Hepatic stellate cell (primary cell): ENCODE measurements at places on chromosomes 13 and 19.

DNA sequence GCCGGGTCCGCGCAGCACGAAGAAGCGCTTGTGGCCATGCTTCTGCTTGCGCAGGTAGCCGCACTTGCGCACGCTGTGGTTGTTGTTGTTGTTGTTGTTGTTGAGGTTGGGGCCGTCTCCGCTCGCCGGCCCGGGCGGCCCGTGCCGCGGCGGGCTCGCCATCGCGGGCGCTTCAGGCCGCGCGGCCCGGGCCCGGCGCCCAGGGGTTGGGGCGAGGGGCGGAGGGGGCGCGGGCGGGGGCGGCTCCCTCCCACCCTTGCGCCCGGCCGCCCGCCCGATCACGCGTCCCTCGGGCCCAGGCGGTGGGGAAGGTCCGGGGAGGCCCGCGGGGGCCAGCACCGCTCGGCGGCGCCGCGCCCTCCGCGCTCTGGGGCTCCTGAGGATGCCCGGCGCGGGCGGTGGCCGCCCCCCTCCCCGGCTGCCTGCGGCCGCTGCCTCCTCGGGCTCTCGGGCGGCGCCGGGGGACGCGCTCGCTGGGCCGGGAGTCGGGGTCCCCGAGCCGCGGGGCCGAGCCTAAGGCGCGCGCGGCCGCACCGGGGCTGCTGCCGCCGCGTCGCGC, 412 bp downstream of the IRS2 start:
- DNase-seq: peak; percentile 42

DNA sequence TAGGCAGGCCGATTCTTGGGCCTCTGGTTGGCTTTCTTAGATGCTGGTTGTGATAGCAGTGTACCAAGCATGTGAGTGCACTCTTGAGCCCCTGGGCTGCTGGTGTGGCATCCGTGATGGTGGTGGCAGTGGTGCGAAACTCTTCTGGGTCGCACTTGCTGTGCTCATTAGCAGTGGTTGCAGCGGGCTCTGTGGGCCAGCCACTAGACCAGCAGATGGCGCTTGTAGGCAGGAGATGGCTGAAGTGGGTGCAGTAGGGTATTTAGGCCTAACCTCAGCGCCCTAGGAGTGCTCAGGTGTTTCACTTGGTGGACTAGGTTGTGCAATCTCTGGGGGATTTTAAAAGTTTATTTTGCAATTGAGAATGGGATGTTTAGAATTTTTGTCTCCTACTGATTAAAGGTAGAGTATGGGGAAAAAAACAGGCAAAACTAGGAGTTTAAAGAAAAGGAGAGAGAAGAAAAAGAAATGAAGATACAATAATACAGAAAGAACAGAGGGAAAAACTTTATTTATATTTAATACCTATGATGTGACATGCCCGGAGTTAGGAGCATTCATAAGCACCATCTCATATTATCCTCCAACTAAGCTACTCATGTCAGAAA, 4.3 kb upstream of the ZNF17 start:
- DNase-seq: peak; percentile 73

GRCh38 chr13:101795025-101795424, 342.6 kb downstream of the ITGBL1 start:
- DNase-seq: no peak

DNA sequence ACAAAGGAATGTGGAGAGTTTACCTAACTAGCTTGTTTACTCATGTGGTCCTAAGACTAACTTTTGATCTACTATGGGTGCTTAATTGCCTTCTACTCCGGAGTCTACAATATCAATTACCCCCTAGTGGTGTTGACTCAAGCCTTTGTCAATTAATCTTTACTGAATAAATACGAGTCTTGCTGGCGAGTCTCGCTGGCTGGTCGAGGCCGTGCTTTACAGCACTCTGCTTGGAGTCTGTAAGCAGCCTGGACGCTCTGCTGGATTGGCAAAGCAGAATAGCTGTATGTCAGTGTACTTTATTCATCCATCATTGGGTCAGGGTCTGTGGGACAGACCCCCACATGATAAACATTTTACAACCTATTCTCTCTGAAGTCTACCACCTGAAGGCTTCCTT, 9.9 kb upstream of the SPART start:
- DNase-seq: no peak

GRCh38 chr13:77928909-77929308, 10.3 kb upstream of the EDNRB start:
- no peak for DNase-seq

DNA sequence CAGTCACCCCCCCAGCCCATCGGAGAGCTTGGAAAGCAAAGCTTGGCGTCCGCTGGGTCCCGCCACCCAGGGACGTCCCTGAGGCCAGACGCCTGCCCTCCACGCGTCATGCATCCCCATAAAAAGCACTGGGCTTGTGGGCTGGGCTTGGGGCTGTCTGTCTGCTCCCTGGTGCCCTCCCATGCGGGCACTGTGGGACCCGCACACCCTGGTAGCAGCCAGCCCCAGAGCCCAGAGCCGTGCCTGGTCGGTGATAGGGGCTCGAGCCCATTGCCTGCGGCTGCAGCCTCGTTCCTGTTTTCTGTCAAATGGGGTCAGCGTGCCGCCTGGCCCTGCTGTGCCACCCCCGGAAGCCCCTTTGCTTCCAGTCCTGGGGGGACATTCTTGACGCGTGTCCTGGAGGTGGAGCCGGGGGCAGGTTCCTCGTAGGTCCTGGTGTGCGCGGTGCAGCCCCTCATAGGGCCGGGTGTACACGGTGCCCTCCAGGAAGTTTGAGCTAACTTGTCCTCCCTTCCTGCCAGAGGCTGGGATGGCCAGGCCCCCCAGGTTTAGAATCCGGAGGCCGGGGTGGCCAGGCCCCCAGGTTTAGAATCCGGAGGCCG, 4.3 kb upstream of the GZMM start:
- DNase-seq: no peak

DNA sequence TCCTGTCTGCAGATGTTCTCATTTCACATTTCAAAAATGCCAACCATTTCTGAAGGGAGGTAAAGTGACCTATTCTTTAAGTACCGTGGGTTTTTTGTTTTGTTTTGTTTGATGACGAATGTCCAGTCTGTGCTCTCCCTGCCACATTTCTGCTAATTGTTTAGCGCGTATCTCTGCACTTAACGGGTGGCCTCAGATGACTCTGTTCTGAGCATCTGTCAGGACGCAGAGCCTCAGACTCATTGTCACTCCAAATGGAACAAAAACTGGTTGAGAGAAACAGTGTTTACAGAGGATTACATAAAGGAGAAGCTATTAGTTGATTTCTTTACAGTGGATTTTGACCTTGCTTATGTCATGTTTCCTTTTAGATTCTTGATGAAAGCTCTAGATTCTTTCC, 23.7 kb downstream of the TPP2 start:
- DNase-seq: no peak

- no peak for DNase-seq
Observed at GRCh38 chr13:30552567-30552966, 65.2 kb upstream of the USPL1 start.

DNA sequence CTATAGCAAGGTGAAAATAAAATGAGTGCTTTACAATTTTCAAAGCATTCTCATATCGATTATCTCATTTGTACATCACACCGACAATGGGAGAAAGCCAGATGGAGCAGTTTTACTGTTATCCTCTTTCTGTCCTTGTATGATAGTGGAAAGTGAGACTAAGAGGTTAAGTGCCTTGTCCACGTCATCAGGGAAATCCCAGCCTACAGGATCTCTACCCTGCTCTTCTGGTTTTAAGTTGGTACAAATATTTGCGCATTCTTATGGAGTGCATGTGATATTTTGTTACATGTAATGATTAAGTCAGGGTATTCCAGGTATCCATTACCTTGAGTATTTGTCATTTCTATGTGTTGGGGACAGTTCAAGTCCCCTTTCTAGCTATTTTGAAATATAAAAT, 12.4 kb upstream of the ENOX1 start:
- DNase-seq: no peak

GRCh38 chr19:19098703-19099632, 35.2 kb downstream of the SLC25A42 start:
- no peak for DNase-seq

GRCh38 chr13:25147638-25148401, 24.3 kb downstream of the AMER2 start:
- DNase-seq: no peak

GRCh38 chr13:46149272-46150133, 32.5 kb downstream of the LCP1 start:
- DNase-seq: no peak

DNA sequence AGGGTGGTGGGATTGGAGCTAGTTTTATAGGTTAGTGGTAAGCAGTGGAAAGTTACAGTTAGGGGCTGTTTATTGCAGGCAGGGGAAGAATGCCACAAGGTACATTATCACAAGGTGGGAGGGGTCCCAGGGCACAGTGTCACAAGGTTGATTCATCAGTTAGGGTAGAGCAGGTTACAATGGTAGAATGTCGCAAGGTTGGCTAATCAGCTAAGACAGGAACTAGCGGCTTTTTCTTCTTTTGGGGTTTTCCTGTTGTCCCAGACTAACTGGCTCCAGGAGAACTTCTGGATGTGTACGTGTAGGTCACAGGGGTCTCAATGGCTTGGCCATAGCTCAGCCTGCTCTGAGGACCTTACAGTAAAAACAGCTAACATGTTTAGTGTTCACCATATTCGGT, 1221.1 kb downstream of the SLITRK1 start:
- no peak for DNase-seq

DNA sequence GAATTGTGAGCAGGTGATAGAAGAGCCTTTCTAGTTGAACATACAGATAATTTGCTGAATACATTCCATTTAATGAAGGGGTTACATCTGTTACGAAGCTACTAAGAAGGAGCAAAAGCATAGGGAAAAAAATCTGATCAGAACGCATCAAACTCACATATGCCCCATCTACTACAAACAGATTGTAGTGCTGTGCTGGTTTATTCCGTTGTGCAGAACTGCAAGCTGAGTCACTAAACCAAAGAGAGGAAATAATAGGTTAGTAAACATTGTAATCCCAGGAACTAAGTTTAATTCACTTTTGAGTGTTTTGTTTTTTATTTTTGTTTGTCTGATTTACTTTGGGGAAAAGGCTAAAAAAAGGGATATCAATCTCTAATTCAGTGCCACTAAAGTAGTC, 136.3 kb downstream of the CDK8 start:
- no peak for DNase-seq

GRCh38 chr13:42405665-42406390, 133.9 kb downstream of the AKAP11 start:
- DNase-seq: no peak

GRCh38 chr19:15551293-15552004, 43.1 kb downstream of the CYP4F22 start:
- peak; percentile 30 for DNase-seq

DNA sequence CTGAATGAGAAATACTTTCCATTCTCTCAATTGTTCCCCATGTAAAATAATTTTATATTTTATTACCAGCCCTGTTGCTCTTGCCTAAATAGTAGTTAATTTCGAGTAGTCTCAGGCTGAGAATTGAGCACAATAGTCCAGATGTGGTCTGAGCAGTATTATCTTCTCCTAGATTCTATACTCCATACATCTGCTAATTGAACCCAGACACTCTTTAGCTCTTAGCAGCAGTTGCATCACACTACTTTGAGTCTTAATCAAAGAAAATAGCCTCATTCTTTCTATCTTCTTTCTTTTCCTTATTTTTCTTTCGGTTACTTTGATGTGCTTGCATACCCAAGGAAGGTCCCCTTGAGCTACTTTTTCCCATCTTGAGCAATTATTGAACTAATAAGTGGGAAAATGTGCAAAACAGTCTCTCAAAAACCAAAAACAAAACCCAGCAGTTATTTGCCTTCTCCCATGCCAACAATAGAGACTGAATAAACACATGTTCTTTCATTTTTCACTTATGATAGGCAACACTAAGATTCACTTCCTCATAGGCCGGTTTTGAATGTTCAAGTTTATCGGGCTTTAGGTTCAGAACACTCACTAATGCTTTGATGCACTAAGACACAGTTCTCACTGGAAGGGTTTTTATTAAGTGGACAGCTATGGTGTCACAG, 204.5 kb downstream of the POU4F1 start:
- no peak for DNase-seq

DNA sequence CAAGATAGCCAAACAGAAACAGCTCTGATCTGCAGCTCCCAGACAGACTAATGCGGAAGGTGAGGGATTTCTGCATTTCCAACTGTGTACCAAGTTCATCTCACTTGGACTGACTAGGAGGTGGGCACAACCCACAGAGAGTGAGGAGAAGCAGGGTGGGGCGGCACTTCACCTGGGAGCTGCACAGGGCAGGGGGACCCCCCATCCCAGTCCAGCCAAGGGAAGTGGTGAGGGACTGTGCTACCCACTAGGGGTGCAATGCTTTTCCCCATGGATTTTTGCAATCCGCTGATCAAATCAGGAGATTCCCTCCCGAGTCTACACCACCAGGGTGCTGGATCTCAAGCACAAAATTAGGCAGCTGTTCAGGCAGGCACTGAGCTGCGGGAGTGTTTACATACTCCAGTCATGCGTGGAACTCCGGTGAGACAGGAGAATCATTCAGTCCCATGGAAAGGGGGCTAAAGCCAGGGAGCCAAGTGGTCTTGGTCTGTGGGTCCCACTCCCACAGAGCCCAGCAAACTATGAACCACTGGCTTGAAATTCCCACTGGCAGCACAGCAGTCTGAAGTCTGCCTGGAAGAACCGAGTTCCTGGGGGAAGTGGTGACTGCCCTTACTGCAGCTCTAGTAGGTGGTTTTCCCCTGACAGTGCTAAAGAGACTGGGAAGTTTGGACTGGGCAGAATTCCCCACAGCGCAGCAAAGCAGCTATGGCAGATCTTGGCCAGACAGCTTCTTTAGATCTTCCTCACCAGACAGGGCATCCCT, 85.1 kb upstream of the UFM1 start:
- no peak for DNase-seq

DNA sequence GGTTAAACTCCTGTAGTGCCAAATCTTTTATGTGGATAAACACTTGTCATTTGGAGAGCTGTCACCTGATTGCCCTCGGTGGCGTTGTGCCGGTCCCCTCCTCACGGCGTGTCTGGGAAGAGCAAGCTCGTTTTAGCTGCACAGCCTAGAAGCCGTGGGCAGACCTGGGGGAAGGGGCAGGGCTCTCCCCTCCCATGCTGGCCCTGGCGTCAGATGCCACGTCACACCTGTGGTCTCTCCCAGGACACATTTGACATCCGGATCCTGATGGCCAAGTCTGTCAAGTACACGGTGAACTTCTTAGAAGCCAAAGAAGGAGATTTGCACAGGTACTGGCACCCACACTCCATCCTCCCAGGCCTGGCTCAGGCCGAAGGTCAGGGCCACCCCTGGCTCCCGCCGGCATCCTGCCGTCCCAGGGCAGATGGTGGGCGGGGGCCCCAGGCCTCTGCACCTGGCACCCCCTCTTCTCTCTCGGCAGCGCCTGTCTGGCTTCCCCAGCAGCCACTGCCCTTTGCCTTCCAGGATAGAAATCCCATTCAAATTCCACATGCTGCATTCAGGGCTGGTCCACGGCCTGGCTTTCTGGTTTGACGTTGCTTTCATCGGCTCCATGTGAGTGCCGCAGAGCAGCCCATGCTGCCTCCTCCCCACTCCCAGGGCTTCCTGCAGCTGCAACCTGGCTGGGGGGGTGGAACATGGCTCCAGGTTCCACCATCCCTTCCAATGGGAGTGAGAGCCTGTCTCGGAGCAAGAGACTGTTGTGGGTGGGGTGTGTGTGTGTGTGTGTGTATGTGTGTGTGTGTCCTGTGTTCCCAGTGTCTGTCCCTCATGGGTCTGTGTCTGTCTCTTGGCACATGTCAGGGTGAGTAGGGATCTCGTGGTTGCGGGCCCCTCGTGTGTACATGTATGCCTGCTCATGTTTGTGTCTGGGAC, 8.8 kb downstream of the YIPF2 start:
- no peak for DNase-seq

GRCh38 chr13:51502153-51502651, 49.4 kb upstream of the INTS6 start:
- no peak for DNase-seq
